A172 (cell line): ENCODE measurements at places on chromosomes 6 and 20.

DNA sequence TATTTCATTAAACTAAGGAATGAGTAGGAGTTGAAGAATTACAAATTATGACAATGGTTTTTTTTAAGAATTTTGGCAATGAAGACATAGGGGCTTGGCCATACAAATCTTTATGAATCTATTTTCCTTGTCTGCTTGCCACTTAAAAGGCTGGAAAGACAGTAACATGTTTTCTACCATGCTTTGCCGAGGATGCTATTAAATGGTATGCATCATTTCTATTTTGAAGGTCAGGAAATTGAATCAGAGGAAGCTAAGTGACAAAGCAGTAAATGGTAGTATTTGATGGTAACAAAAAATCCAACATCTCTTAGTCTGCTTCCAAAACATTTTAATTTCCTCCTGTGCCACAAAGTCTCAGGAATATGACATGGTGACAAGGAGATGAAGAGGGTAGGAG is 287.2 kb downstream of the RFPL4B start:
- no peak for DNase-seq

GRCh38 chr6:139965393-139965792 is 590.9 kb upstream of the CITED2 start:
- no peak for DNase-seq

DNA sequence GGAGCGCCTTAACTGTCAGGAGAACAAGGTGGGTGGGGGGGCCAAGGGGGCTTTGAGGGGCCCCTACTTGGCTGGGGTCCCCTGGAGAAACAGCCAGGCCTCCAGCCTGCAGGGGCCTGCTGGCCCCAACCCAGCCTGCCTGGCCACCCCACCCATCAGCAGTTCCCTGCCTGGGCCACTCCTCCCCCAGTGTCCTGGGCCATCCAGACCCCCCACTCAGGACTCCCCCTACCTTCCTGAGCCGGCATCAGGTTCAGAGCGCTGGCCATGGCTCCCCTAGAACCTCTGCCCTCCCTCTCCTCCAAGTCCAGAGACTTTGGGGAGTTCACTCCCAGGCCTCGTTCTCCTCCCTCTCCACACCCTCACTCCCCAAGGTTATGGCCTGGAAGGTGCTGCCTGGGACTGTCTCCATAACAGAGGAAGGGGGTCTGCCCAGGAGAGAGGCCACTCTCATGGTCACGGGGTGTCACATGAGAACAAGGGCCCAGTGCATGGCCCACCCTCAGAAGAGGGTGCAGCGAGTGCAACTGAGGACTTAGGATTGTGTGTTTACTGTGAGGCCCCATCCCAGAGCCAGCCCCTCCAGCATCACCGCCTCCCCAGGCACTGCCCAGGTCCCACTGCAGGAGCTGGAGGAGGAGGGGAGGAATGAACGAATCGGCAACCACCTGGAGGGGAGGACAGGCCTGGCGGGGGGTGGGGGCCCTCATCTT is 6.0 kb downstream of the SLC17A9 start:
- no peak for DNase-seq

GRCh38 chr6:161477876-161478425 is 204.1 kb upstream of the AGPAT4 start:
- DNase-seq: no peak

DNA sequence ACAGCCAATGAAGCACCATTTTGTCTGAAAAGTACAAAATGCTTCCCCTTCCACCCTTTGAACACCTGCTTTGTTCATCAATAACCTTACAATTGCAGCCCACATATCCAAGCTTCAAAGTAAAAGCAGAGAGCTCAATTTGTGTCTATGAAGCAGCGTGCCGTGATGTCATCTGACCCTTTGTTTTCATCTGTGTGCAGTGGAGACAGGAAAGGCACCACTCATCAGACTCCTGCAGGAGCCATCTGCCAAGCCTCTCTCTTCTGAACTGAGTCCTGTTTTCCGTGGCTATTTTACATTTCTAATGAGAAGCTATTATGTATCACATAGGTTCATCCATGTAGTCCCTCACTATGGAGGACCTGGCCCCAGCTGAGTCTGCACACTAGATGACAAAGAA is 7.5 kb upstream of the LY86 start:
- no peak for DNase-seq

DNA sequence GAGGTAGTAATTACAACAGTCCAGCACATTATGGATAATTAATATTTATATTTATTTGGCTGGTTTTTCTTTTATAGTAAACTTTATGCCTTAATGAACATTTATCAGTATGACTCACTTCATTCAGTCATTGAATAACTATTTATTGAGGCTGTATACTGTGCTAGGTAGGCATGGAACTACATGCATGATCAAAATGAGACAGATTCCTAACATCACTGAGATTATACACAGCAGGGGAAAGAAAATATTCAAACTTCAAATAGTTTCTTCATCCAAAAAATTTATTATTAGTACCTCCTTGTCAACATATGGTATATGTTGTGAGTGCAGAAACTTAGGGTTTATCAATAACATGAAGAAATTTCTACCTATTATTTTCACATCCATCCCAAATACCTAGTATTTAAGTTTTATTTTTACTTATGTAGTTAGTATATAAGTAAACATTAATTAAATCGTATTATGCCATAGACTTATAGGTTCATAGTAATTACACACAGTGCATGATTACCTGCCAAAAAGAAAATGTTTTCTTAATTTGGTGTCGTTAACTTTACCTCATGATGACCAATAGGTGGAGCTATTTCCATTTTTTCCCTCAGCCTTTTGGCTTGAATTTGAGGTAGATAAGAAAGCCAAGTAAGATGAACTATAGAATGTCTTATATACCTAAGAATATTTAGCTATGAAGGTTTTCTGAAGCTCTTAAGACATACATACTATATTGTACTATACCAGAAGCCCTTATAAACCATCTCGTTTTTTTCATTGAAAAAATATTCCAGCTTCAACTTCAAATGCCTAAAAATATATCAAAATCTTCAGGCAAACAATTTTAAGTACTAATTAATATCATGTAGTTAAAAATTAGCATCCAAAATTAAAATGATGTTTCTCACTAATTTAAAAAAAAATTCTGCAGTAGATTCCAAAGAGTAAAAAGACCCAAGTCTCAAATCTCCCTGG is 12.5 kb upstream of the TMEM30A start:
- peak; percentile 52 for DNase-seq

DNA sequence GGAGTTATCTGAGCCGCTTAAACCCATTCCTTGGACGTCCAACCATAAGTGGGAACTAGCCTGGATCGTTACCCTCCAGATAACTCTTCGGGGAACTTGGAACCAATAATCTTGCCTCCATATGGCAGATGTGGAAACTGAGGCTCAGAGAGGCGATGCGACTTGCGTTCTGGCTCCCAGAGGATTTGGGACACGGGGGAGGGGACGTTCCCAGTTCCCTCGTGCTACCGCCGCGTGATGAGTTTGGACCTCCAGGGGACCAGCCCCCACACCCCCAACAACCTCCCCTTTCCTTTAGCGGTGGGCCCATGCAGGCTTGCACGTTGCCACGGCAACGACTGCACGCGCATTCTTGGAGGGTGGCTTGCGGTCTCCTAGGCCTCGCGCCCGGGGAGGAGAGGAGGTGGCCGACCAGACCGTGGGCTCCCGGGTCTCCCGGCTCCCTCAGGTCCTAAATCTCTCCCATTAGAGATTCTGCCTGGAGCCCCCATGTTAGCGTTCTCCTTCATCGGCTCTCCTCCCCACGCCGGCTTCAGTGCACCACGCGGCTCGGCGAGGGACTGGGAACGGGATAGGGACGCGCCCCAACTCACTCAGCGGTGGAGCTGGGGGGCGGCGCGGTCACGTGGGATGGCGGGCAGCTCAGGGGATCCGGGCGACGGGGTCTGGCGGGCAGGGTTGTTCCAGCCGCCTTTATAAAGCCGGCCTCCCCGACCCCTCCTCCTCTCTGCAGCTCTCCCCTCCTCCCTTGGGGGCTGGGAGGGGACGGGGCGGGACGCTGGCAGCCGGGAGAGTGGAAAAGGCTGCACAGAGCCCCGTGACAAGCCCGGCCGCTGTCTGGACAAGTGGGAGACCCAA is at the start of gene PLTP:
Gene PLTP (minus strand): TSS at position 670 of the 858 bp plus-strand sequence. CDS start 703 bp downstream, outside the sequence.
- DNase-seq: no peak

- no peak for DNase-seq
Observed at GRCh38 chr20:57573242-57573641, 12.3 kb downstream of the PCK1 start.

DNA sequence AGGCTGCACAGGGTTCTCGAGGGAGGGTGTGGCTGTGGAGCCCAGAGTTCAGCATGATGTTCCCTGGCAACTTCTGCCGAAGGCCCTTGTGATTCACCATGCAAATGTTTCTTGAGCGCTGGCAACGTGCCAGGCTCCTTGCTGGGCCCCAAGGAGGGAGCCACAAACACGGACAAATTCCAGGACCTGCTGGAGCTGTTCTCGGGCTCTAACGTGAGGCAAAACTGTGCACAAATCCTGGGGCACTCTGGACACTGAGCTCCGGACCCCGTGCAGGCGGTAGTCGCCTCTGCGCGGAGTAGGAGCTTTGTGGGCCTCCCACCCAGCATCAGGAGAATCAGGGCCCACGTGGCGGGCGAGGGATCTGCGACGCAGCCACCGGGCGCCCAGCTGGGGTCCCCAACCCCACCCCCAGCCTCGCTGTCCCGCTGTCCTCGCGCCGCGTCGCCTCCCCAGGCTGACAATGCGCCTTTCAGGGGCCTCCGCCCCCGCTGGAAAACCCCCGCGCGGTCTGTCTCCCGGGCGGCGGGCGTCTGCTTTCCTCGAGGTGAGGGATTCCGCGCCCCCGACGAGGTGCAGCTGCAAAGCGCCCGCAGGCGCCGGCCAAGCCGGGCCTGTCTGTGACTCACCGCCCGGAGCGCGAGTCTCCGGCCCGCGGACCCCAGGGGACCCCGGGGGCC is 31.7 kb upstream of the SCUBE3 start:
- DNase-seq: peak; percentile 32

- DNase-seq: peak; percentile 13
Observed at GRCh38 chr6:156890627-156891314, 113.6 kb downstream of the ARID1B start.

DNA sequence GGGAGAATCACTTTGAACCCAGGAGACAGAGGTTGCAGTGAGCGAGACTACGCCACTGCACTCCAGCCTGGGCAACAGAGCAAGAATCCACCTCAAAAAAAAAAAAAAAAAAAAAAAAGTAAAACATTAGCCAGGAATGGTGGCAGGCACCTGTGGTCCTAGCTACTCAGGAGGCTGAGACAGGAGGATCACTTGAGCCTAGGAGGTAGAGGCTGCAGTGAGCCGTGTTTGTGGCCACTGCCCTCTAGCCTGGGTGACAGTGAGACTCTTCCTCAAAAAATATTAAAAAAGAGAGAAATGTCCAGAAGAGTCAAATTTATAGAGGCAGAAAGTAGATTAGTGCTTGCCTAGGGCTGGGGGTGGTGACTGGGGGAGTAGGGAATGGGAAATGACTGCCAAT is 6.8 kb upstream of the PIGU start:
- DNase-seq: no peak

DNA sequence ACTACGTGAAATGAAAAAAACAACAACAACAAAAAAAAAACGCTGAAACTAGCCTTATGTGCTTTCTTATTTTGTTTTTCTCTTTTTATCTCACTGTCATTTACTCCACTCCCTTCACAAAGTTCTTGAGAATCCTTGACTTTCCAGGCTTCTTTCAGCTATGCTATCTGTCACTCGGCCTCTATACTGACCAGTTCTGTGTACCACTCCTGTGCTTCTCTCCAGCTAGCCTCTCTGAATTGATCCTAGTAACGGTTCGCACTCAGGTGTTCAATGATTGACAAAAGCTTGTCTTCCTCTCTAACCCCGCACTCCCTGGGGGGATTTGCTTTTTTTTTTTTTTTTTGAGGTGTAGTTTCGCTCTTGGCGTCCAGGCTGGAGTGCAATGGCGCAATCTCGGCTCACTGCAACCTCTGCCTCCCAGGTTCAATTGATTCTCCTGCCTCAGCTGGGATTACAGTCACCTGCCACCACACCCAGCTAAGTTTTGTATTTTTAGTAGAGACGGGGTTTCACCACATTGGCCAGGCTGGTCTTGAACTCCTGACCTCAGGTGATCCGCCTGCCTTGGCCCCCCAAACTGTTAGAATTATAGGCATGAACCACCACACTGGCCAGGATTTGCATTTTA is 31.8 kb downstream of the MLIP start:
- no peak for DNase-seq

DNA sequence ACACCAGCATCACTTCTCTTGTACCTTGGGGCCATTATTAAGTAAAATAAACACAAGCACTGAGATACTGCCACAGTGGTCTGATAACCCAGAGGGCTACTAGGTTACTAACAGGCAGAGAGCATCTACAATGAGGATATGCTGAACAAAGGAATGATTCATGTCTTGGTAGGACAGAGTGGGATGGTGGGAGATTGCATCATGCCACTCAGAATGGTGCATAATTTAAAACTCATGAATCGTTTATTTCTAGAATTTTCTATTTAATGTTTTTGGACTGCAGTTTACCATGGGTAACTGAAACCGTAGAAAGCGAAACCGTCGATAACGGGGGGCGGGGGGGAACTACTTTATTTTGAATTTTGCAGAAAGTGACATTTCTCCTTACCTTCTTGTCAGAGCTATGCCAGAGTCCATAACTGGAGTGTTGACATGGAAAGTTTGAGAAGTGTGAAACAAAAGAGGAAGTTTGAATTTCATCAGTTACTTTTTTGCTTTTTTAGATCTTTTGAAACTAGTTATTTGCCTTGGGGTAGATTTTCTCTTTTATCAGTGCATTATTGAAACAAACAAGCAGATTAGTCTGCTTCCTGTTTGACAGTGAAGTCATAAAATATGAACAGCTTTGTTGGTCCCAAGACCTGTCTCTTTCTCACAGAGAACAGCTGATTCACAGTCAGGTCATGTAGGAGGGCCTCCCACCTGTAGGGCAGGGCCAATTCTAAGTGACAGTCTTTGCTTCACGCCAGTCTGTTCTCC is 124.9 kb downstream of the KLHL32 start:
- no peak for DNase-seq

DNA sequence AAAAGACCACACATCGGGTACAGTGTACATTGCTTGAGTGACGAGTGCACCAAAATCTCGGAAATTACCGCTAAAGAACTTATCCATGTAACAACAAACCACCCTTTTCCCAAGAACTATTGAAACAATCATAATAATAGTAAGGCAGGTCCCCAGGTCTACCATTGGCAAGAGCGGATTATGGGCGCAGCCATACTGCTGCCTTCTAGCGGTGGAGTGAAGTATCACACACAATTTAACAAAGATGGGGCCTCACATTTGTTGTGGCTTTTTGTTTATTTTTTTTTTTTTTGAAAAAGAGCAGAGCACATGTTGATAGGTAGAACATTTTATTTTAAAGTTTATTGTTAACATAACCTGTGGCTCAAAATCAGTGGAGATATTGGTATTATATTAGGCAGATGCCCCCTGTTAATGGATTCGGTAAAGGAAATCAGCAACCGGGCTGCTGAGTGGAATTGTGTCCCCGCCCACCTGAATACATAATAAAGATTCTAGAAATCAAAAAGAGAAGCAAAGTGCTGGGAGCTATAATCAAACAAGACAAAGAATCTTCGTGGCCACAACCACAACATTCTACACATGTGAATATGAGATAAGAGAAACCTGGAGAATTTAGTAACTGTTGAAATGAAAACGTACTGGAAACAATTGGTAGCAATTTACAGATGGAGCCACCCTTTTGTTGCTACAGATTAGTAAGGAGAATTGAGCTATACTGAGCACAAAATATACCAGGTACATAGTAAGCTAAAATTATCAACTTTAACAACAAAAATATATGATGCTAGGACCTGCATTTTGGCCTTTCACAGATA is 94.2 kb upstream of the EXOC2 start:
- DNase-seq: no peak
